Stimulated activated CD8-positive, alpha-beta memory T cell treated with anti-CD3 and anti-CD28 coated beads, Interleukin-7, amount 100 ng/mL, for 4 hours (primary cell): ENCODE measurements at places on chromosomes 2 and 18.

DNA sequence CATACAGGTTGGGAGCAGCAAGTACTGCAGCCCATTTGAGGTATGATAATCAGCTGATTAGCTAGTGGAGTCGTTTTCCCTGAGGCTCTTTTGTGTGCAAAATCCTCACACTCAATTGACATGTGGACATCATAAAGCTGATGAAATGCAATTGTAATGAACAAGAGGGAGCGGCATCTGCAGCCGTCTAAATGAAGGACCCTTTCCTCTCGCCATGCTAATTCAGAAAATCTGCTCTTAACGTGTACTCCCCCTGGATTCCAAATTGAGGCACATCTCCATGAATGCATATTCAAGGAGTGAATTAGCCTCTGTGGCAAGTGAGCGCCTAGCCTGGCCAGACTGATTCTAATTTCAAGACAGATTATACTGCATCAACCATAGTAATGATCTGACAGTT lies 260.9 kb upstream of the ATP5MC3 start:
- no peak for DNase-seq

- DNase-seq, result no peak
These were observed 1.6 kb downstream of the NCOA1 start for GRCh38 chr2:24492421-24493279.

DNA sequence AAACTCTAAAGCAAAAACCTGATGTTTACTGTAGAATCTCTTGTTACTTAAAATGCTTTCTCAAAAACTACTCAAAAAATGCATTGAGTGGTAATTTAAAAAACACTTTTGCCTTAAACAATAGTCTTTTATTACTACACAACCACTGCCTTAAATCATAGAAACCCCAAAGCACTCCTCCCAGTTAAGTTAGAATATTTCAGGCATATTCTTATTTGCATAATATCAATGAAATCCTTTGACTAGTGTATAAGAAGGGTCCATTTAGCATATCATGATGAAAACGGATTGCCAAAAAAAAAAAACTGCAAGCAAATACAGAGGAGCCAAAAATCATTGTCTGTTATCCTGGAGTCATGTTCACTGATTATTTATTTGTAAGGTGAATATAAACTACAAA lies 119.2 kb downstream of the PTPRM start:
- DNase-seq, result no peak

- no peak for DNase-seq
These were observed 120.5 kb downstream of the CCBE1 start for GRCh38 chr18:59576541-59577385.

DNA sequence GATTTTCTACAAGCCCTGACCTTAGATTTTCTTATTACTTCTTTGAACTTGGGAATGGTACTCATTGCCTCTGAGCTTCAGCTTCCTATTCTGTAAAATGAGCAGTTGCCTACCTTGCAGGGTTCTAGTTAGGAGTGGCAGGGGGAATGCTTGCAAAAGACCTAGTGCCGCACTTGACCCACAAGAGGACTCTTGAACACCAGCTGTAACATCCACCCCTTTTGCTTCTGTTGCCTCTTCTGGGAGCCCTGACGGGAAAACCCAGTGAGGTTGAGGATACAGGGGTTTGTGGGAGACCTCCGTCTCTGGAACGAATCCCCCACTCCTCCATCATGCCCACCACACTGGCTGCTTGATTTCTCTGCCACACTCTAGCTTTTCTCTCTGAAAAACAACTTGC lies 27.1 kb upstream of the LBH start:
- DNase-seq, result no peak

- DNase-seq, result no peak
These were observed 81.1 kb downstream of the TRIB2 start for GRCh38 chr2:12797815-12798214.

DNA sequence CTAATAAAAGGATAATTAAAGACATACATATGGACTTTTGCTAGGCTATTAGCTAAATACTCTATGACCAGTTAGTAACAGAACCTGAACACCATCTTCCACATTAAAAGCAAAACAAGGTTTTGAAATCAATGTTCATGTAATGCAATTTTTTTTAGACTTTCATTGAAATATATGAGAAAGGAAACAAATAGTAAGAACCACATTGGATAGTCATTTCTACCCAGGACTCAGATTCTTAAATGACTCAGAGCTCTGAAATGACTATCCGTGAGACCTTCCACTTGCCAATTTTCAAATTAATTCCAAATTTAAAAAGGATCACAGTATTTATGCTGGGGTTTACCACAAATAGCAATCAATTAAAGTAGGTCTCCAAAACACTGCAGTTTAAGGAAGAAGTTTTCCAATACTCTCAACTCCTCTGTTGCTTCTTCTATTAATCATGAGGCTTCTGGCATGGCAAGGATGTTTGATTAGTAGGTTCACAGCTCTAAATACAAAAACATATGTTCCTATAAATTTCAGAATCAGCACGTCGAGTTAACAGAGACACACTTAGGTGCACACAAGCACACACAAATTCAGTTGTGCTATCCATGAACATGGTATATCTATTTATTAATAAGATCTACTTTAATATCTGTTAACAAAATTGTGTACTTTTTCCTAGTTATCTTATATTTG lies 841.0 kb downstream of the RNF144A start:
- DNase-seq, result no peak

GRCh38 chr2:207482630-207483029 lies 47.1 kb upstream of the CREB1 start:
- no peak for DNase-seq

DNA sequence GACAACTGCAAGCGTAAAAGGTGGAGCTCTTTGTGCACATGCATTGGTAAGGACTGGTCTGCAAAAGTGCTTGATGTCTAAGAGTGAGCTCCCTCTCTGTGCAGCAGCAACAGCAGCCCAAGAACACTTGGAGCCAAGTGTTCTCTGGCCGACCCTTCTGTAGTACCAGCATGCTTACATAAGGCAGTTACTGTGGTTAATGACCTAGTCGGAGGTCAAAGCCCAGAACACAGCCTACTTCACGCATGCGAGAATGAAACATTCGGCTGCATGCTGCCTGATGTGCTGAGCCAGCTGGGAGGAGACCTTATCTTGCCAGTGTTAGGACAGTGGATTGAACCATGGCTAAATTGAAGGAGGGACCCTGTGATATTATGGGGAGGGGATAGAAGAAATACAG lies 21.3 kb downstream of the NCAPH start:
- DNase-seq, result no peak

- DNase-seq, result no peak
These were observed 393.3 kb upstream of the CYRIA start for GRCh38 chr2:17058772-17059402.

DNA sequence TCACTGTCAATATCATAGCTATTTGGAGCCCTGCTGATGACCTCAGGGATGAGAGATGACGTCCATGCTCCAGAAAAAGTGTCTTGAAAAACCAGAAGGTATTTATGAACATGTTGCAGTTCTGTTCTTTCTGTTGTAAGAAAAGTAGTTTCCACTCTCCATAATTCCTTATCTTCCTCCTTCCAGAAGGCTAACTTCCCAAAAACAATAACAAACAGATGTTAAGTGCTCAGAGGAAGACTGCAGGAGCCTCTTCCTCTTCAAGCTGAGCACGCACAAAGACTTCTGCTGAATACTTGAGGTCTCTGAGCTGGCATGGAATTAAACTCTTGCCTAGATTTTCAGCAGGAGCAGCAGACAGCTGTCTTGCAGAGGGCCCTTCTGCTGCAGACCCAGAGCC lies 434.5 kb upstream of the KLHL29 start:
- DNase-seq, result no peak

DNA sequence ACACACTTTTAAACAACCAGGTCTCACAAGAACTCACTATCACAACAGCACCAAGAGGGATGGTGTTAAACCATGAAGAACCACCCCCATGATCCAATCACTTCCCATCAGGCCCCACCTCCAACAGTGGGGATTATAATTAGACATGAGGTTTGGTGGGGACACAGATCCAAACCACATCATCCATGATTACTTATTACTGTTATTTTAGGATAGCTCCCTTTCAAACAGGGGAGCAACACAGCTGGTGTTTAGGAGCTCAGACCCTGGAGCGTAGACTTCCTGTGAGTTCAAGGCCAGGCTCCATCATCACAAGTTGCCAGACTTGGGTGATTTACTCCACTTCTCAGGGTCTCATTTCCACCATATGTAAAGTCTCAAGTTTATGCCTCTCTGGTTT lies 382.7 kb downstream of the HRH4 start:
- DNase-seq, result no peak

DNA sequence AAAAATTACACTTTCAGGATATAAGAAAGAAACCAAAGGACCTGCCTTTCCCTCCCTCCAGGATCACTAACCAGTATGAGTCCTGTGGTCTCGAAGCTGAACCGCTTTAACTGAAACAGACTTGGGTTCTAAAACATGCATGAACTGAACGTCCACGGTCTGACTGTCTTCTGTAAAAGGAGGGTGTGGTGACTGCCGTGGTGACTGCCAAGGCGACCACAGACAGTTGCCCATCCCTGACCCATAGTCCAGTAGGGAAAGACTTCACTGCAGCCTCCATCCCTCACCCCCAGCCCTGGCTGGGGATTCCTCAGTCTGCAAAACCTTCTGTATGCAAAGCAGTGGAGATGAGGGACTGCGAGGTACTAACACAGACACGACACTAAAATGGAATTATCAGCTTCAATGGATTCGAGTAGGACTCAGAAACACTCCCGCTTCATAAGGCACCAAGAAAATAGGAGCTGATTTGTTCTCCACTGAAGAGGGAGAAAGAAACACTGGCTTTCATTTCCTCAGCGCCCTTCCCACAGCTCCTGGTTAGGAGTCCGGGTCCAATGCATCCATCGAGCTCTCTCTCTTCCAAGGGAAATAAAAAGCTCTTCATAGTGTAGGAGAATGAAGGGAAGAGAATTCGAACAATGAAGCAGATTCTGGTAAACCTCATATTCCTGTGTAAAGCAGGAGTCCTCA lies 197.2 kb downstream of the HDAC4 start:
- DNase-seq, result no peak

- DNase-seq, result no peak
These were observed 229.7 kb downstream of the ANKRD36B start for GRCh38 chr2:97359861-97360584.

GRCh38 chr2:57733956-57734355 lies 312.6 kb upstream of the VRK2 start:
- DNase-seq, result no peak
